ENCODE measurements at places on chromosomes 13 and 19.

GRCh38 chr19:35887197-35887596 lies 13.1 kb downstream of the NFKBID start:
- no peak for DNase-seq

DNA sequence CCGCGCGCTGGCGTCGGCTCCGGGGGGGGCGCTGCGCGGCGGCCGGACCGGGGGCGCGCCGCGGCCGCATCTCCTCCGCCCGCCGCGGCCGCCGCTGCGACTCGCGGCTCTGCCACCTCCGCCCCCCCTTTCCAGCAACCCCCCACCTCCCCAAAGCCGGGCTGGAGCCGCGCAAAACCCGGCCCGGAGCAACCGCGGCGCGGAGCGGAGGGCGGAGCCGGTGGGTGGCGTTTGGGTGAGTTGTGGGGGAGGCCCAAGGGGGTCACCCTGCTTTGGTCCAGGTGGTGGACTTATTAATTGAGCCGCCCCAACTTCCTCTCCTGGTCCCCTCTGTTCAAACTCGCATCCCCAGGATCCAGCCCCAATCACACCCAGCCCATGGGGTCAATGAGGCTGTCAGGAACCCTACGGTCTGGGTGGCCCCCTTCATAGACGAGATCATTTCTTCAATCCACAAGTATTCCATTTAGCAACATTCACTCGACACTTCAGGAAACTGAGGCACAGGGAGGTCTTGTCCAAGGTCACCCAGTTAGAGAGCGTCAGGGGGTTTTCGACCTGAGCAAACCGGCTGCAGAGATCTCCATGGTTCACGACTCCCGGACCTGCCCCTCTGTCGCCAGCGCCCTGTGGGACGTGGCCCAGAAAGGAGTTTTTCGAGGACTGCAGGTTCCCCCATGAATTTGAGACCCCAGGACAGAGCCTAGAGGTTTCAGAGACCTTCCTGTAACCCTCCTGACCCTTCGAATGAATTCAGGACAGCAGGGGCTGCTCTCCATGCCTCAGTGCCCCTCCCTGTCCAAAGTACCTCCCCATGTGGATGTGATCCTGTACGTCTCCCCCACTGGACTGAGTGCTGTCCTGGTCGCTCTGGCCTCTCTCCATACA lies 22.4 kb upstream of the SEMA6B start:
- no peak for DNase-seq

GRCh38 chr13:75787249-75787928 lies 151.3 kb downstream of the LMO7 start:
- DNase-seq = no peak

DNA sequence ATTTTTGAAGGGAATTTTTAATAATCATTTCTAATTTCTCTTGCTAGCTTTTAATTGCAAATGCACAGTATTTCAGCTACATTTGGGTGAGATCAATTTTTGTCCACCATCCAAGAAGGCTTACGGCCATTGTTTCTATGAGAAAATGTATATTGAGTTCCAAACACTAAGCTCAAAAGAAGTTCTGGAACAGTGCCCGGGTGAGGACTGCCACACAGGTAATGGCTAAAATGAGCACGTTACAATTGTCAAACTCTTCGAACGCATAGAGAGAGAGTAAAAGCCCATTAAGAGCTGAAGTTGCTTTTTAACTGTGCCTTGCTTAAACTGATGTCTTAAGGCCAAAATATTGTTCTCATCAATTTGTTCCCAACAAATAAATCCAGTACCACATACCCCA lies 755.0 kb downstream of the DIAPH3 start:
- no peak for DNase-seq

GRCh38 chr13:28602580-28602979 lies 56.4 kb upstream of the POMP start:
- no peak for DNase-seq

GRCh38 chr13:21637296-21637695 lies 33.3 kb upstream of the MICU2 start:
- DNase-seq = no peak

DNA sequence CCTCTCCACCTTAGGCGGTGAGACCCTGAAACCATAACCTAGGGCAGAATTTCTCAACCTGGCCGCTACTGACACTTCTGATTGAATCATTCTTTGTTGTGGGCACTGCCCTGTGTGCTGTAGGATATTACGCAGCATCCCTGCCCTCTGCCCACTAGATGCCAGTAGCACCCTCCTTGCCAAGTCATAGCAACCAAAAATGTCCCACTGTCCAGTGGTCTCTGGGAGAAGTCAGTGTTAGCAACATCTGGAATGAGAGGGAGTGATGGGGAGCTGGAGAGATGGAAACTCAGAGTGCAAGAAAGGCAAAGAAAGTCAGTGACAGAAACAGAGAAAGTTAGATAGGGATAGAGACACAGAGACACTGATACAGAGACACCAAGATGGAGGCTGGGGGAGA lies 13.6 kb downstream of the KLK4 start:
- DNase-seq = no peak

DNA sequence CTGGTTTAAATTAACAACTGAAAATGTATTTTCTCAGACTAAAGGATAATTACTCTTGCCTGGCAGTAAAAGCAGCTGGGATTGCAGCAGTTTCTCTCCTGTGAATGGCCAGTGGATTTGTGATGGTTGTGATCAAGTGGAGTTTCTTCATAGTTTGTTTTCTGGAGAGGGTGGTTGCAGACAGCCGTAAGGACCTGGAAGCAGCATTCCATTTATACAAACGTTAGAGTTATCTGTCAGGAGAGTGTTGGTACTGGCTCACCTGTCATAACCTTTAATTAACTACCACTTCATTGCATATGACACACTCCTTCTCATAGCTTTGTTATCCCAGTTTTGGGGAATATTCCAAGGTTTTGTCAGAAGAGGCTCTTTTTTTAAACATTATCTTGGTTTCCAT lies 258.4 kb upstream of the SLC10A2 start:
- no peak for DNase-seq

DNA sequence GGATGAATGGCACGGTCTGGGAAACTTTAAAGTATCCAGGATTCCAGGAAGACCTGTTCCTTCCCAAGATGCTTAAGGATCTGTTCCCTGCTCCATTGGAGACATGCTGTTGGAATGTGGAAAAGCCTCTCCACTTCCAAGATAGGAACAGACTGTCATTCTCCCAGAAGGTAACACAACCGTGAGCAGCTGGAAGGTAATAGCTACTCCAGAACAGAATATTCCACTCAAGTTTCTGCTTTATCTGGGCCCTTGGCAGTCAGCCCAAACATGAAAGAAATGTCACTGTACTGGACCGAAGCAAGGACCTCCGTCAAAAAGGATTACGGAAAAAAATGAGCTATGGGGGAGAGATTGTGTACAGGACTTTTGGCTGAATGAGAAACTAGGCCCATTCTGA lies 420.9 kb upstream of the NBEA start:
- DNase-seq = no peak

DNA sequence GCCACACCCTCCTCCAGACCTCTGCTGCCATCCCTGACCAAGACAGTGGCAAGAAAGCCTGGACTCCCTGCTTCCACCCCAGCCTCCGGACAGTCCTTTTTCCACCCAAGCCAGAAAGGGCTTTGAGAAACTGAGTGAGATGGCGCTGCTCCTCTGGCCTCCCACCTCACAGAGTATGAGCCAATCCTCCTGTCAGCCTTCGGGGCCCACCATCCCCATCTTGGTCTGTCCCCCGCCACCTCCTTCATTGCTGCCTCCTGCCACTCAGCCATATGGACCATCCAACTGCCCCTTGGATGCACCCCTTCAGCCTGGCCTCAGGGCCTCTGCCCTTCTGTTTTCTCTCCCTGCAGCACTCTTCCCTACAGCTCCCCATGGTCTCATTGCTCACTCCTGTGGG lies 125.7 kb downstream of the CRYL1 start:
- DNase-seq = no peak

GRCh38 chr13:38366954-38367645 lies 17.4 kb downstream of the UFM1 start:
- DNase-seq = no peak

DNA sequence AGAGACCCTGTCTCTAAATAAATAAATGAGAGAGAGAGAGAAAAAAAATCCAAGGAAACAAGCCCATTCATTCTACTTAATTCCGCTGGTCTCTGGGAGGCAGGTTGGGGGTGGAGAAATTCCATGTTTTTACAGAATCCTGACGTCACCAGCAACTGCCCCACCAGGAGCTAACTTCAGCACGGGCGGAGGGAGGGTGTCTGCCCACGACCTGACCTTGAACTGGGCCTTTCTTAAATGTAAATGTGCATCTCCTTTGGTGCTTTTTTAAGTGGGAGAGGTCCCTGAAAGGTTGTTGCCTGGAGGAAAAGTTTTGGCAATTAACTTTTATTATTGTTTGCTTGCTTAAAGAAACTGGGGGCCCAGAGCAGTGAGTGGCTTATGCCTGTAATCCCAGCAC lies 15.5 kb downstream of the KLF2 start:
- DNase-seq = no peak

- no peak for DNase-seq
These were observed 21.2 kb downstream of the SAFB start for GRCh38 chr19:5644037-5644436.

DNA sequence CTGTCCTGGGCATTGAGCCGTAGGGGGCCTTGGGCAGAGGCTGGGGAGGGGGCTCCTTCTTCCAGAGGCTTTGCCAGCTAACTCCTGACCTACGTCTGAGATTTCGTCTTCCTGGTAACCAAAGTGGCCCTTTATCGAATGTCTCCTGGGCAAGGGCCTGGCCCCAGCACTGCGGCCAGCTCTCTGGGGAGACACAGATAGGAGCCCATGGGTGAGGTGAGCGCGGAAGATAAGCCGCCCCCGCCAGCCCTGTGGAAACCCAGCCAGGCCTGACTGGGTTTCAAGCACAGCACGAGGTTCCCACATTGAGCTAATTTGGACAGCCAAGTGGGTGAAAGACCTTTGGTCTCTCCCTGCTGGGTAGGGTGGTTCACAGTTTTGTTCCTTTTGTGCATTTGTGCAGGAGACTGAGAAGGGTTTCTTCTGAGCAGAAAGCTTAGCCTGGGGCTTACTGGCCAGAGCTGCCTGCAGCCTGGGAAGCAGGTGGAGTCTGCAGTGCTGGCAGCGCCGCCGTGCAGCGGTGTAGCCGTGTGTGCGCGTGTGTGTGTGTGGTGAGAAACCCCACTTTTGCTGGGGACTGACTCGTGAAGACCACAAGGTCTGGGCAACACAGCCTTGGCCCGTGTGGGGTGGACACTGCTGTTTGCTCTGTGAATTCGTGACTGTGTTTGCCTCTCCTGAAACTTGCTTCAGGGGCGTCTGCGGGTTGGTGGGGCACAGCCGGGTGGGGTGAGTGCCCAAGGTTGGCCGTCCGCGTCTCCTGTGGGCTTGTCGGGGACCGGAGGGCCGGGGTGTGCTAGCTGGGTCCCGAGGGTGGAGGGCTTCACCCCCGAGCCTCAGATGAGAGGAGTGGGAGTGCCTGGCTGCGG lies 2.5 kb downstream of the BSG start:
- no peak for DNase-seq

- no peak for DNase-seq
These were observed 366.2 kb upstream of the TSHZ3 start for GRCh38 chr19:31715249-31715945.

GRCh38 chr13:98845742-98846141 lies 93.3 kb upstream of the SLC15A1 start:
- DNase-seq = no peak

GRCh38 chr13:111045170-111045569 lies 69.9 kb upstream of the ARHGEF7 start:
- DNase-seq = peak; percentile 40

GRCh38 chr13:51035978-51036377 lies 75.1 kb downstream of the C13orf42 start:
- no peak for DNase-seq

DNA sequence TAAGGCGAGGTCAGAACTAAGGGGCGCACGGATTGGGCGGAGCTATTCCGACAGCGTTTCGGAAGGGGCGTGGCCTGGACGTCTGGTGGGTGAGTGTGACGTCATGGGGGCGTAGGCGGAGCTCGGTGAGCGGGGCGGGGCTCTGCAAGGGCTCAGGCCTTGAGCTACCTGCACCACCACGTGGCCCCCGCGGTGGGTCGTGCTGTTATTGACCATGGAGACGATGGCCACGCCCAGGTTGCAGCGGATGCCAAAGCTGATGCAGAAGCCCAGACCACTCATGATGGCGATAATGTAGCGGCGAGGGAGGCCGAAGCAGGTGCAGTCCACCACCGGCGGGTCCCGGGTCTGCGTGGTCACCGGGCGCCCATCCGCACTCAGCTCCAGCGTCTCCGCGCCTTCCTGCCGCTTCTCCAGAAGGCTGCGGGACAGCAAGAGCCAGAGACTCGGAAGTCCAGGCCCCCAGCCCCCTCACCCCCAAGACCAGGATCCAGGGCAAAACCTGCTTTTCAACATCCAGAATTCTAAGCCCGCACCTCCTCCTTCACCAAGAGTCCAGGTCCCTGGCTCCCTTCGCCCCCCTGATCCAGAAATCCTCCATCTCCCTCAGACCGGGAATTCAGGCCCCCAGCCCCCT lies 4.8 kb downstream of the SLC17A7 start:
- DNase-seq = no peak

DNA sequence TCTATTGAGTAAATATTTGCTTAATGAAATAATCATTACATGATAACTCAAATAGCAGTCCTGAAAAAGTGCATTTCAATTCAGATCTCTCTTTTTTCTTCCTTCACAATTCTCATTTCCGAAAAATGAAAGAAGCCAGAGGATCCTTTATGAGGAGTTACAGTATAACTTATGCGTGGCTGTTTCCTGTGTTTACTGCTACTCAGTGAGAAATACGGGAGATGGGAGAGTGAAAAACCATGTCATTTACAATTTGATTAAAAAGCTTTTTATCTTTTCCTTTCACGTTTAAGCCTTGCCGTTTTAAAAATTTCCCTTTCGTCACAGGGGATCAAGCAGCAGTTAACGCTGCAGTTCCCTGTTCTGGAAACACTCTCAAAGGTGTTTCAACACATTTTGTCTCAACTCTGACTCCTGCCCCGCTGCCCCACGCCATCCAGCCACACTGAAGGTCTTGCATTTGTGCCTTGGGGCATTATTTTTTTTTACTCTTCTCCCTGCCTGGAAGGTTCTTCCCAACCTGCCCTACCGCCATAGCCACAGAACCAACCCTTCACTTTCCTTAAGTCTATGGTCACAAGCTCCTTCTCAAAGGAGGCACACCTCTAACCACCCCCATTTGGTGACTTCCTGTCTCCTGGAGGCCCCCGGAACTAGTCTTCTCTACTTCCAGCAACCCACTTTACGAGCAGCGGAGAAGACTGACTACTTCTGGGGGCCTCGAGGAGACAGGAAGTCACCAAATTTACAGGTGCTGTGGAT lies 17.0 kb downstream of the KL start:
- no peak for DNase-seq

GRCh38 chr19:35932291-35932936 lies 3.8 kb upstream of the LRFN3 start:
- no peak for DNase-seq

DNA sequence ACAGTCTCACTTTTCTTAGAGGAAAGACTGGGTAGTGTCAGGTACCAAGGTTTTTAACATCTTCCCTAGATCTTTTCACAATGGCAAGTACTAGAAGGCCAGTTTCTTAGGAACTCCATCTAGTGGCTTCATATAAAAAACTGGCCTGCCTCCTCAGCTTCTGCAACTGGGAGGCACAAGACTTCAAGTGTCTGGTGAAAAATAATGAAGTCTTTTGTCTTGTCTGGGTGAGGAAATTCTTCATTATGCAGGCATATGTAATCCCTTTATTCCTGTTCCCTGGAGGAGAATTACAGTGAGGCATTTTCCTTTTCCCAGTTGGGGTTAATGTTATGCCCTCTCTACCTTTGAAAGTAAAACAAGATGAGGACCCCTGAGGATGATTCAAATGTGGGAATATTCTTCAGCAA lies 300.5 kb downstream of the NALCN start:
- DNase-seq = no peak

GRCh38 chr13:38262211-38262610 lies 87.4 kb upstream of the UFM1 start:
- no peak for DNase-seq

GRCh38 chr13:62250501-62251201 lies 835.0 kb upstream of the PCDH20 start:
- DNase-seq = no peak
